ENCODE measurements at places on chromosomes 13 and 19.
A peak's percentile ranks its signal among the peaks of the same experiment; 100 is the strongest.

- peak; percentile 36 for DNase-seq
These were observed 1.1 kb downstream of the ZNF836 start for GRCh38 chr19:52170304-52170703.

- no peak for DNase-seq
These were observed 436.4 kb downstream of the RFC3 start for GRCh38 chr13:34254366-34254765.

GRCh38 chr13:73657821-73658540 is 476.2 kb downstream of the KLF12 start:
- no peak for DNase-seq

GRCh38 chr13:106709522-106709921 is 141.6 kb upstream of the ARGLU1 start:
- DNase-seq = no peak

GRCh38 chr19:43624933-43625332 is 5.5 kb upstream of the ZNF428 start:
- peak; percentile 48 for DNase-seq

GRCh38 chr19:57191141-57192076 is at the start of gene ZNF264:
TSS of gene ZNF264 (plus strand) at chr19:57191500. CDS start at chr19:57191914, 414 bp downstream.
- DNase-seq = peak; percentile 94

- DNase-seq = no peak
These were observed 77.9 kb upstream of the DOCK9 start for GRCh38 chr13:99055735-99056134.

- DNase-seq = no peak
These were observed 142.3 kb upstream of the HTR2A start for GRCh38 chr13:47039106-47039505.

DNA sequence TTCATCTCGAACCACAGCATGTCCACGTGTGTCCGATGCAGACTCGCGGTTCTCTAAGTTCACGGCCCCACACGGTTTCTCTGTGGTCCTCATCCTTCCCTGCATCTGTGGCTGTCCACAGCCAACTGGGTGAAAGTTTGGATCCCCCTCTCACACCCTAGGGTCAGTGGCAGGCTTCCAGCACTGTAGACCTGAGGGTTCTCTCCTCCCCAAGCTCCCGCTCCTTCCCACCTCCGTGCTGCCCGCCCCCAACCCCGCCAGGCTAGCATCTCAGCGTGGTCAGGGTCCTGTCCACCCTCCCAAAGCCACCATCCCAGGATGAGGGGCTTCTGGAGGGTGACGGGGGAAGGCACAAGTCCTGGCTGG is 3.0 kb downstream of the ANGPTL4 start:
- DNase-seq = no peak

DNA sequence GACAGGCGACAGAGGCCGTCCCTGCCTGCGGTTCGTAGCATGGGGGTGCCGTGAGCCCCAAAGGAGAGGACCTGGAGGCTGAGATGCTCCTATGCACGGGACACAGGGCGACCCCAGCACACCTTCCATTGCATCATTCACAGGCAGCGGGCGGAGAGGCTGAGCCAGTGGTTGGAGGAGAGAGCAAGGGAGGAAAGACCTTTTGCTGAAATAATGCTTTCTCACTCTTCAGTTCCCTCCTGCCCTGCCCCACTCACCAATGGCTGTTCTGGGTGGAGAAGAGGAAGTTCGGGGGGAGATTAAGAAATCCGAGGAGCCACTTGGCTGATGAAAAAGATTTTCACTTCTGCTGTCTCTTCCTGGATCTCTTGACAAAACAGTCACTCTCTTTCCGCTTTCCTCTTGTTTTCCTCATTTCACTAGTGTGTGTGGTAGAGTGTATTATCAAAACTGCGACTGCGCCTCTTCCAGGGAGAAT is at the start of gene NLRP12:
Gene NLRP12 (minus strand): TSS at position 181 of the 478 bp plus-strand sequence. CDS start 140 bp downstream, at position 41.
- DNase-seq = no peak

GRCh38 chr19:33514885-33515551 is 6.6 kb downstream of the PEPD start:
- DNase-seq = no peak

- DNase-seq = no peak
These were observed 8.0 kb downstream of the VSIG10L start for GRCh38 chr19:51333836-51334460.

- DNase-seq = no peak
These were observed 7.4 kb upstream of the MAP1S start for GRCh38 chr19:17711851-17712250.

GRCh38 chr13:45807520-45808099 is 43.9 kb downstream of the SIAH3 start:
- DNase-seq = peak; percentile 64

DNA sequence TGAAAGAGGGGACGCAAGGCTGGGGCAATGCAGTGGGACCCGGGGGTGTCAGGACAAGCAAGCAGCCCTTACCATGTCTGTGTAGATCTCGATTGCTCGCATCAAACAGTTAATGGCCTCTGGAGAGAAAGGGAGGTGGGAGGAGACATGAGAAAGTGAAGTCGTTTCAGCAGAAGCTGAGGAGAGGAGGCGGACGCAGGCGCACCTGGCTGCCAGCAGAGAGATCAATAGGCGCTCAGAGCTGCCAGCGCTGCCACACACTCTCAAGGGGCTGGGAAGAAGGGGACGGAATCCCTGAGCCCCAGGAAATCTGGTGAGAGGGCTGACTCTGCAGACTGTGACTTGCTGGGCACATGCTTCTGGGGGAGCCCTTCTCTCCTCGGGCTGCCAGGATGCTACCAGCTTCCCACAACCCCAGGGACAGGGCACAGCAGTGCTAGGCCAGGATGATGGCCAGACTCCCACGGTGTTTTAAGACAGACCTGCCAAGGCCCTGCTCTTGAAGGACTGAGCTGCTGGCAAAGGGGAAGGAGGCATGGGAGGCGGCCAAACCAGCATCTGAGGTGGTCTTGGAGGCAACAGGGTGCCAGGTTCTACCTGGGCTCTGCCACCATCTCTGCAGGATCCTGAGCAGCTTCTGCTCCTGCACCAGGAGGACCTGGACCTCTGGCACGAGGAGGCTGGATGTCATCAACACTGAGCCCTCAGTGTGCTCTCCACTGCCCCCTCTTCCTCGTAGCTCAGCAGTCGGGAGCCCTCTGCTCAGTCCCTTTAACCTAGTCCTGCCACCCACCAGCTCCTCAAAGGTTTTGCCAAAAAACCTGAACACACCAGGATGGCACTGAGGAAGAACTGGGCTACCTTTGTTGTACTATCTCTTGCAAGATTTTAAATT is 11.7 kb upstream of the KPTN start:
- no peak for DNase-seq

DNA sequence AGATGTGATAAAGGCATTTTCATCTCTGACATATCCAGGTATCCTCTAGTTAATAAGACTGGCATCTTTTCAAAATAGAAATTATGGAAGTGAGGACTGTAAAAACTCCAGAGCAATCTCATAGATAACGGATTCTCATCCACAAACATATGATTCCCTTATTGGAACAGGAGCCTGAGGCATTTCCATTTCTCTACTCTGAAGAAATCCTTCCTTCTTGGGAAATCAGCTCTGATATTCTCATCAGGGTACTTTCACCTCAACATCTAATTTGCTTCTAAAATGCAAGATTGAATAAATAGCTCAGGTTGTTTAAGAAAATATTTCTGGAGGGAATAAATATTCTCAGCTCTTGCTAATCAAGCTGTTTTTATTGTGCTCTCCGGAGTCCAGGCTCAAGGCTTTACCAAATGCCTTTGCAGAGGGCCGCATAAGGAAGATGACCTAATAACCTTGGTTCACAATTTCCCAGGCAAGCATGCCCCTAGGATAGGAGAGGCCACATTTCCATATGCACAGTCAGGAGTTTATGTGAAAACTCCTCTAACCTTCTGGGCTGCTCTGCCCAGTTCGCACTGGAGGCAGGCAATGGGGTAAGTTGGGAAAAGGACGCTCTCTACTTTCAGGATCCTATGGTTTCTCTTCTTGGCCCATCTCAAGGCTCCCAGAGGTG is 44.0 kb upstream of the RFC3 start:
- DNase-seq = no peak

DNA sequence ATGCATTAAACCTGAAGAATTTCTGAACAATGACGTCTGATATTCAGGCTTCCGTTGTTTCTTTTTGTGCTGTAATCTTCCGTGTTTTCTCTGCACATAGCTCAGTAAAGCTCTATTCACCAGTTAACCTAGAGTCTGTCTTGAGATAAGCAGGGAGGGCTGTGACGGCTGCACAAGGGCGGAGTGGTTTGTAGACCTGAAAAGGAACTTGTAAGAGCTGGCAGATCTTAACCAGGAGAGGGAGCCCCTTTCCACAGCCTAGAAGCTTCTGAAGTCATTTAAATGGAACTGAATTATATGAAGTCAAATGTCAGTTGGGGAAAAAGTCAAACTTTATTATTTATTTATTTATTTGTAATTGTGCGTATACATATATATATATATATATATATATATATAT is 27.5 kb downstream of the DPRX start:
- peak; percentile 5 for DNase-seq

- DNase-seq = no peak
These were observed 11.7 kb upstream of the IRGC start for GRCh38 chr19:43704002-43704705.

- DNase-seq = no peak
These were observed 284.2 kb upstream of the DACH1 start for GRCh38 chr13:72151241-72151640.

DNA sequence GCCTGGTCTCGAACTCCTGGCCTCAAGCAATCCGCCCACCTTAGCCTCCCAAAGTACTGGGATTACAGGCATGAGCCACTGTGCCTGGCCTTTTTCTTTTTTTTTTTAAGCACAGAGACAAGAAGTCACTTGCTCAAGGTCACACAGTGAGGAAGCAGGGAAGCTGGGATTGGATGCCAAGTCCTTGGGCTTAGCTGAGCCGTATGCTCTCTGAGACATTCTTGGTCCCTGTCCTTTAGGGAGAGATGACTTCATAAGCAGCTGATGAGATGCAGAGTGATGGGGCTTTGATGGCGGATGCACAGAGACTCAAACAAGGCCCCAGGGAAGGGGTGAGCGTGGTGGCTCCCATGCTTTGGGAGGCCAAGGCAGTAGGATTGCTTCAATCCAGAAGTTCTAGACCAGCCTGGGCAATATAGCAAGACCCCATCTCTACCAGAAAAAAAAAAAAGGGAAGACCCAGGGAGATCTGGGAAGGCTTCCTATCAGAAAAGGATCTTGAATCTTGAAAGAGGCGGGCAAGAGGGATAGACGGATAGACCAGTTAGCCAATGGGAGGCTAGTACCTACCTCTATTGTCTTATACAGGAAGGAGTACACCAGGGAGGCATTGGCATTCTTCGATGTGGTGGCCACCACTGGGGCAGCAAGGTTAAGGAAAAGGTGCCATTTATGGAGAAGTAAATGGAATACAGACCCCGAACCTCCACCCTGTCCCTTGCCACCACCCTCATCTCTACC is 3.9 kb downstream of the AP1M2 start:
- DNase-seq = peak; percentile 69

DNA sequence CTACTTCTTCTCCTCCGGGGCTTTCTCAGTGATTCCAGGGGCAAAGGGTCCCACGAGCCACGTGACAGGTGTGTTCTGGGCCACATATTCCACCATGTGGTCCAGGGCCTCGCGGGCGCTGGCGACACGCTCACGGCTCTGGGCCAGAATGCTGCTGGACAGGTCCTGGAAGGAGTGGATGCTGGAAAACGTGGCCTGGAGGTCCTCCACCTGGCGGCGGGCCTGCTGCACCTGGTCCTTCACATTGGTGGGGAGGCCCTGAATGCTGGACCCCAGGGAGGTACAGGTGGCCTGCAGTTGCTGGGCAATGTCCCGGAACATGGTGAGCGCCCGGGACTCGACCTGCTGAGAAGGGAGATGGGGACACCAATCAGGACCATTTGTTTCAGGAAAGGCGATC is 7.7 kb upstream of the TICAM1 start:
- DNase-seq = no peak

GRCh38 chr19:40217027-40217810 is 965 bp downstream of the TTC9B start:
- DNase-seq = no peak

DNA sequence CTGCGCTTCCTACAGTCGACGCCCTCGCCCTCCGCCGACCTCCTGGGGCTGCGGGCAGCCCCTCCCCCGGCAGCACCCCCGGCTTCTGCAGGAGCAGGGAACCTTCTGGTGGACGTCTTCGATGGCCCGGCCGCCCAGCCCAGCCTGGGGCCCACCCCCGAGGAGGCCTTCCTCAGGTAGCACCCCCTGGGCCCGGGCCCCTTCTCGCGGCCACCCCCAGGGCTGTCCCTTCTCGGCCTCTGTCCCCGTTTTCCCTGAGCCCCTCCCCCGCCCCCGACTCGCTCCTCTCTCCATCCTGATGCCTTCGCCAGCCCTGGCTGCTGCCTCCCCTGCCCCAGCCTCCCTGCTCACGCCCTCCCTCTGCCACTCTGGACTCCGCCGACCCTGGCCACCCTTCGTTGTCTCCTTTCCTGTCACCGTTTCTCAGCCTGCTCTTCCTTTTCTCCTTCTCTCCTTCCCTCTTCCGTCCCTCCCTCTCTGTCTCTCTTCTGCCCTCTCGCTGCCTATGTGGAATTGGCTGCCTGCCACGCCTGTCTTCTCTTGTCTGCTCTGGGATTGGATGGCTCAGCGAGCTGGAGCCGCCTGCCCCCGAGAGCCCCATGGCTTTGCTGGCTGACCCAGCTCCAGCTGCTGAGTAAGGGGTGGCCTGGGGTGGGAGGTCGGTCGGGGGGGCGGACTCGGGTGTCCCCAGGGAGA is 11.0 kb downstream of the FUZ start:
- peak; percentile 97 for DNase-seq

- no peak for DNase-seq
These were observed 127.2 kb upstream of the GJB6 start for GRCh38 chr13:20359335-20359734.

GRCh38 chr19:40690050-40690692 is at the start of gene NUMBL:
TSS of gene NUMBL (minus strand) at chr19:40690651. CDS start at chr19:40690483, 168 bp downstream.
- DNase-seq = no peak

DNA sequence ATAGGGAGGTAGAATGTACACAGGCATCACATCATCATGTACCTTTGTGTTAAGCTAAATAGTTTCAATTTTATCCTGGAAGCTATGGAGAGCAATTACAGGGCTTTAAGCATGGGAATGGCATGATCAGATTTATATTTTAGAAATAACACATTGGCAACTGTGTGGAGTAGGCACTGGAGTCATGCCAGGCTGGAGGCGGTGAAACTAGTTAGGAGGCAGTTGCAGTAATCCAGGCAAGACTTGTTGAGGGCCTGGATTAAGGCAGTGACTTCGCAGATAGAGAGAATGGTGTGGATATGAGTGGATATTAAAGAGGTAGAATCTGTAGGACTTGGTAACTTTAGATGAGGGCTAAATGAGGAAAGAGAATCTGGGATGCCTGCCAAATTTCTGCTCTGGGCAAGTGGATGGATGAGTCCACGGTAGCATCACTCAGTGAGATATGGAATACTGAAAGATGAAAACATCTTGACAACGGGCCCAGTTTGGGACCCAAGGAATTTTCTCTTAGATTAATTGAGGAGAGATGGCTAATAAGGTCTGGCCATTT is 506.2 kb downstream of the FGF9 start:
- peak; percentile 67 for DNase-seq

DNA sequence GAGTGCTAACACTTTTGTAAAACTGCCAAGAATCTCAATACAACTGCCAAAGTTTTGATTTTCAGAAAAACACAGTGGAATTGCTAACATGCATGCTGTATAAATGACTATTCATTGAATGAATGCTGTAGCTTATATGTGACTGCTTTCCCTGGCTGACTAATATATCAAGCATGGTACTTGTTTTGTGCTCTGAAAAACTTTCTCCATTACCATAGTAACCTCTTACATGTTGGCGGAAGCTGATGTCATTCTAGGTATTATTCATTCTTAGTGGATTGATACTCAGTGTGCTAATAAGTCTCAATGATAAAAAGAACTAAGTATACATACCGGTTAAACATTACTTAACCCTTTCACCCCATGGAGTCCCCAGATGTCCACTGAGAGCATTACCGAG is 166.1 kb upstream of the MYO16 start:
- no peak for DNase-seq

Data from adrenal gland (tissue), 19 donors.